ENCODE measurements at places on chromosomes 13 and 19.

- no peak for DNase-seq
Observed at GRCh38 chr13:72960541-72960940, 98.3 kb upstream of the KLF5 start.

GRCh38 chr13:23632048-23632582 is 61.9 kb downstream of the TNFRSF19 start:
- DNase-seq: no peak

DNA sequence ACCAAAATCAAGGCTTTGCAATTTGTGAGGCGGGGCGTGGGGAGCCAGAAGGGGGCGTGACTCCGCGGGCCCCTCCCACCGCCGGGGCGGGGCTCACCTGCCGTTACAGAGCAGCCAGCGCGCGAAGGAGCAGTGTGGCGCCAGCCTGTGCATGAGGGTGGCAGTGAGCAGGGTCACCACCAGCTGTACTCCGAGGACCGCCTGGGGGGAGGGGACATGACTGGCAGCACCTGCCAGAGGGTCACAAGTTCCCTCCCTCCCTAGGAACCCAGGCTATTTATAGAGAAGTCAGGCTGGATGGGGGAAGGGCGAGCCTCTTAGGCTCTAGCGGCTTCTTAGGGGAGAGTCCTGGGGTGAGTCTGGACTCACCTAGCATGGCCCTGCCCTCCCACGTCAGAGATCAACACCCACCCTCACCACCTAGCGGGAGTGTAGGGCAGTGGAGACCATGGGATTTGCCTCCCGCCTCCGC is 3.6 kb downstream of the TMEM161A start:
- no peak for DNase-seq

- DNase-seq: no peak
Observed at GRCh38 chr13:56271686-56272085, 869.0 kb upstream of the PRR20A start.

- DNase-seq: peak; percentile 65
Observed at GRCh38 chr19:46614114-46614722, 10.7 kb downstream of the PTGIR start.

DNA sequence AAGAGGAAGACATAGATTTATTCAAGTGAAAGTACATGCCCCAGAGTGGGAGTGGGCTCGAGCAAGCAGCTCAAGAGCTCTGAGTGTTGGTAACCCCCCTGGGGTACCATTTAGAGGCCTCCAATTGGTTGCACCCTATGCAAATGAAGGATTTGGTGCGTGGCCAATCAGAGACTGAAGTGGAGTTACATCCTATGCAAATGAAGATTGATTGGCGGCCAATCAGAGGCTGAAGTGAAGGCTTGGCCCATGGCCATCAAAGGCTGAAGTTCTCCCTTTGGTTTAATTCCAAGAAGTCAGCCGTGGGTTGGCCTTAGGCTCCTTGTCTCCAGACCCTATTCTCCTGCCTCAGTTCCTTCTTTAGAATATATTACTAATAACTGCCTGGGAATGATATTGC is 12.9 kb upstream of the IGFL1 start:
- DNase-seq: no peak

GRCh38 chr19:8630796-8631424 is 477 bp downstream of the NFILZ start:
- no peak for DNase-seq

DNA sequence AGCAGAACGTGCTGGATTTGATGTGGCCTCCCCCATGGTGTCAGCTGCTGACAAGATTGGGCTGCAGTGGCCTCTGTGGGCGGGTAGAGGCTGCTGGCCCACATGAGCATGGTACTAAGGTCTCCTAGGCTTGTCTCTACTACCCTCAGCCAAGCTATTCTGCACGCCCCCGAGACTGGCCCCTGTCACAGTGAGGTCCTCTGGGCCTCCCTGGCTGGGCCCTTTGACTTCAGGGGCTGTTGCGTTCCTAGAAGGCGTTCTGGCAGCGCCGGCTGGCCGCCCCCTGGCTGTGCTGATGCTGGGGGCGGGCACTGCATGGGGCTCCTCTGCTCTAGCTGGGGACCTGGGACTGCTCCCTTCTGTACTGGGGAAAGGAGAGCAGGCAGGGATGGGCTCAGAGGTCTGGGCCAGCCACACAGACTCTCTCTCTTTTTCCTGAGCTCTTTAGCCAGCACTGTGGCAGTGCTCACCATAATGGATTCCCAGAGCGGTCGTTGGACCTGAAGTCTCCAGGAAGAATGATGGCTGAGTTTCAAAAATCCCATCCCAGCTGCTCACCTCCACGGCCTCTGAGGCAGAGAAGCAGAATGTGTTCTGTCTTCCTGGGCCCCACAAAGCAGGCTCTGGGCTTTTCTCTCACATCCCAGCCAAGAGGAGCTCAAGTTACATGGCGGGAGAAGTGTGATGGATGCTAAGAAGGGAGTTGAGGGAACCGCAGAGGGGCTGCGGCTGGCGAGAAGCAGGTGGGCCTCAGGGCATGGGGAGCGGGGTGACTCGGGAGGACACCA is 32.3 kb downstream of the TSSK6 start:
- DNase-seq: no peak

DNA sequence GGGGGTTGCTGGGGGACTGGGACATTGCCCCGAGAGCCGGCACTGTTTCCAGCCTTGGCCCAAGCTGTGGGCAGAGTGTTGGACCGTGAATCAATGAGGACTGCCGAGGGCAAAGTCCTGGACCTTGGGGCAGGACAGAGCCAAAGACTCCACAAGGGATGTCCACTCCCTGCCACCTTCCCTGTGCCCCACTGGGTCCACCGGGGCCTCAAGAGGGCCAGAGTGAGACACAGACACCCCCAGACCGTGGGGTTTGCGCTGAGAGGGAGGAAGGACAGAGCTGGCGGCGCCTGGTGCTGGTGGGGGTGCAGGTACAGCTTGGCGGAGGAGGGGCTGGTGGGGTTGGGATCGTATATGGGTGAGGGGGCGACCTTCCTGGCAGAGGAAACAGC is 11.8 kb downstream of the MAST3 start:
- DNase-seq: no peak

GRCh38 chr19:38358071-38358470 is 16.3 kb upstream of the PSMD8 start:
- DNase-seq: no peak

DNA sequence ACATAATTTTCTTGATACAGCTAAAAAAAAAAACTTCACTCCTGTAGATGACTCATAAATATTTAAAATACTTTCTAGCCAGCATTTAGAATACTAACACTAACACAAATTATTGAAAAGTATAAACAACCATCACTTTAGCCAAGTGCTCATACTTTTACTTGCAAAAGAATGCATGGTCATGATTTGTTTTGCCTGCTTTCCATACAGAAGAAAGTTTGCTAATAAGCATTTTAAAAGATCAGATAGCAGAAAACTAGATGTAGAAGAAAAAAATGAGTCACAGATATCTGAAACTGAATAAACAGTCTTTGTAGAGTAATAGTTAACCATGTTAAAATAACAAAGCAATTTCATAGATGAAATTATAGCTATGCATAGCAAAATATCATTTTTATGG is 2280.4 kb upstream of the PCDH20 start:
- DNase-seq: no peak

Data from stimulated activated CD8-positive, alpha-beta memory T cell treated with anti-CD3 and anti-CD28 coated beads, Interleukin-4, amount 100 ng/mL, for 1 hour (primary cell).